ENCODE measurements at places on chromosomes 12 and 14.
A peak's percentile ranks its signal among the peaks of the same experiment; 100 is the strongest.

DNA sequence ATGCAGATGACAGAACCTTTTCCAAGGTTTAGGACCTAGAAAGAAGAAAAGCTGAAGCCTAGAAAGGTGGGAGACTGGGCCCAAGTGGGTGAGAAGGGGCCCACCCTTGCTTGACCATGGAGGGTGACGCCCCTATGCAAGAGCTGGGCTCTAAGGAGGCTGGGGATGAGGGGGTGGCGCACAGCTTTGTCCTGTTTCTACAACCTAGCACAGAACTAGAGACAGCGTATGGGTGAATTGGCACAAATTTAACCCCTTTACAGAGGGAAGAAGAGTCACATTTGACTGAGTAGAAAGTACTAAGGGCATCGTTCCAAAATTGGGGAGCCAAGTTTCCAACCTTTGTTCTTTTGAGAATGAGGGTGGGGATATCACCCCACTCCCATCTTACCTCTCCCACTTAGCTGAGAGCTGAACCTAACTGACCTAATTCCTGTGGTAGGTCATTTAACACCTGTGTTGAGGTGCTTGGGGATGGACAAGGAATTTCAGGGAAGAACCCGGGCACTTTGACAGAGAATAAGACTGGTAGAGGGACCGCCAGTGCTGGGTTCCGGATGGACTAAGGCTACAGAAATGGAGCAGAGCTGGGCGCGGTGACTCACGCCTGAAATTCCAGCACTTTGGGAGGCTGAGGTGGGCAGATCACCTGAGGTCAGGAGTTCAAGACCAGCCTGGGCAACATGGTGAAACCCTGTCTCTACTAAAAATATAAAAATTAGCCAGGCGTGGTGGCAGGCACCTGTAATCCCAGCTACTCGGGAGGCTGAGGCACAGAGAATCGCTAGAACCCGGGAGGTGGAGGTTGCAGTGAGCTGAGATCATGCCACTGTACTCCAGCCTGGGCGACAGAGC lies 5.2 kb downstream of the NFKBIA start:
- no peak for DNase-seq

- DNase-seq, result peak; percentile 90
These were observed at the start of gene PALS1 for GRCh38 chr14:67241411-67242167. PALS1 (plus strand) TSS chr14:67241435; CDS start chr14:67279171, 37,736 bp downstream.

- no peak for DNase-seq
These were observed 24.7 kb upstream of the P2RX4 start for GRCh38 chr12:121184984-121185889.

DNA sequence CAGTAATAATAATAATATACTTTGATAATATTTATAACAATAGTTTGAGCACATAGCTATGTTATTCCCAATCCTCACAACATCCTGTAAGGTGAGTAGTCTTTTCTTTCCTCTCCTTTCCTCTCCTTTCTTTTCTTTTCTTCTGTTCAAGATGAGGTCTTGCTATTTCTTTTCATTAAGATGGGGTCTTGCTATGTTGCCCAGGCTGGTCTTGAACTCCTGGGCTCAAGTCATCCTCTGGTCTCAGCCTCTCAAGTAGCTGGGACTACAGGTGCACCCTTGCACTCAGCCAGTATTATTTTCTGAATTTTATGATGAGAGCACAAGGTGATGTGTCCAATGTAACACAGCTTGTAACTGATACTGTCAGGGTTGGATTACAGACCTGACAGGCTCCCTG lies 134.6 kb downstream of the OTOGL start:
- DNase-seq, result no peak

GRCh38 chr14:70032016-70032415 lies 152.8 kb downstream of the SMOC1 start:
- no peak for DNase-seq

GRCh38 chr12:124323771-124324530 lies 29.1 kb downstream of the RFLNA start:
- DNase-seq, result no peak

DNA sequence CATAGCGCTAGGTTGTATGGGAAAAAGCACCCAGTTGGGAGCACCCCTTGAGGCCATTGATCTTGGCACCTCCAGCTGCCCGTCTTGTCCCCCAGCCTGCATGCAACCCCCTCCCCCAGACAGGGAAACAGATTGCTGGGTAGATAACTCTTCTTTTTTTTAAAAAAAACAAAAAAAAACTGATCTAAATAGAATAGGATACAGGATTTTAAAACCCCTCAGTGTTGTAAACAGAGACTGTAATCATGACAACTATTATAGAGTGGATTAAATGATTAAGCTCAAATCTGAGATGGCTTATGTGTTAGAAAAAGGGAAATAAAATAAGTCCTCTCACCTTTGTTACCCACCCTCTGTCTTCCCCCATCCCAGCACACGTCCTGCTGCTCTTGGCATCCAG lies 48.9 kb downstream of the MAX start:
- DNase-seq, result no peak

- DNase-seq, result peak; percentile 100
These were observed at the start of gene CHURC1 for GRCh38 chr14:64914237-64915028. CHURC1 (plus strand) TSS chr14:64914455; CDS start chr14:64914496, 41 bp downstream.

- DNase-seq, result no peak
These were observed 322.9 kb downstream of the KCNH5 start for GRCh38 chr14:62722406-62722805.

DNA sequence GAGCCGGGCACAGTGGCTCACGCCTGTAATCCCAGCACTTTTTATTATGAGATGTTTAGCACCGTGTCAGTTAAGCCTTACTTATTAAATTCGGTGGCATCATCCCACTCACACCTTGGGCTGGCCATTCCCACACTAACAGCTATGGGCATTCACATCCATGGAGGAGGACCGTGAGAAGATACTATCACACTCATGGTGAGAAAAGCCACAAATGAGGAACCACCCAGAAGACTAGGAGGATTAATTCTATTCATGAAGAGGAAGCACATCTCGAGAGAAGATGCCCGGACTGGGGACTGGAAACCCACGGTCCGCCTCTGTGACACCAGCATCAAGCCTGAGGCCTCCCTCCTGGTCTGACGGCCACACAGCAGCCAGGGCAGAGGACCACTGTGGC lies 4.9 kb downstream of the CDC42BPB start:
- DNase-seq, result no peak

Data from NCI-H524 (cell line).